ENCODE measurements at places on chromosomes 1 and 21. TPM values are rescaled to one million over a fixed set of nuclear protein-coding genes. Genes with fewer than 3 reads are reported as not detected.

- peak; percentile 90 for DNase-seq
Observed at GRCh38 chr1:8510041-8510823, 192.3 kb downstream of the SLC45A1 start.

KRTAP19-1 gene
- total RNA-seq, result not detected

SLAMF9 gene
- not detected for total RNA-seq

- DNase-seq, result no peak
Observed at GRCh38 chr1:93702111-93702827, 20.6 kb upstream of the BCAR3 start.

Data from osteoblast (primary cell).